ENCODE measurements at places on chromosomes 4 and X.

GRCh38 chr4:98385831-98386230 lies 124.6 kb downstream of the RAP1GDS1 start:
- DNase-seq, result no peak

GRCh38 chrX:155235891-155236290 lies 19.6 kb downstream of the VBP1 start:
- no peak for DNase-seq

- no peak for DNase-seq
Measured at GRCh38 chr4:109676886-109677285, 26.4 kb downstream of the CASP6 start.

GRCh38 chr4:188680004-188680666 lies 540.9 kb downstream of the TRIML1 start:
- DNase-seq, result no peak

GRCh38 chrX:153690466-153690865 lies 2.7 kb downstream of the SLC6A8 start:
- no peak for DNase-seq

DNA sequence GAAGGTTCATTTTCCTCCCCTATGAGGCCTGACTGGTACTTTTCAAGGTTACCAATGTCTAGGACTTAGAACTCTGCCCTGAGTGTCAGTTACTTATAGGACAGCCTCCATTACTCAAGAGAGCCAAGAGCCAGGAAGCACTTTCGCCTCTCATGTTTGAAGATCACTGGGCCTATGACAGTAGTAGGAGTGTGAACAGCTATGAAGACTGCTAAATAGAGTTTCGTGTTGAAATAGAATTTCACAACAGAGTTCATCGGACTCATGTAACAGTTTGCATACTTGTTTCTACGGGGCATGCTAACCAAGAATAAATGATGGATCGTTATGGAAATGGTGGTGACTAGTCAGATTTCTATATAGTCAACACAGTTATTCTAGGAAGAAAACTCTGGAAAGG lies 97.8 kb upstream of the GPC4 start:
- no peak for DNase-seq

GRCh38 chr4:155911905-155912304 lies 8.4 kb downstream of the TDO2 start:
- DNase-seq, result no peak

DNA sequence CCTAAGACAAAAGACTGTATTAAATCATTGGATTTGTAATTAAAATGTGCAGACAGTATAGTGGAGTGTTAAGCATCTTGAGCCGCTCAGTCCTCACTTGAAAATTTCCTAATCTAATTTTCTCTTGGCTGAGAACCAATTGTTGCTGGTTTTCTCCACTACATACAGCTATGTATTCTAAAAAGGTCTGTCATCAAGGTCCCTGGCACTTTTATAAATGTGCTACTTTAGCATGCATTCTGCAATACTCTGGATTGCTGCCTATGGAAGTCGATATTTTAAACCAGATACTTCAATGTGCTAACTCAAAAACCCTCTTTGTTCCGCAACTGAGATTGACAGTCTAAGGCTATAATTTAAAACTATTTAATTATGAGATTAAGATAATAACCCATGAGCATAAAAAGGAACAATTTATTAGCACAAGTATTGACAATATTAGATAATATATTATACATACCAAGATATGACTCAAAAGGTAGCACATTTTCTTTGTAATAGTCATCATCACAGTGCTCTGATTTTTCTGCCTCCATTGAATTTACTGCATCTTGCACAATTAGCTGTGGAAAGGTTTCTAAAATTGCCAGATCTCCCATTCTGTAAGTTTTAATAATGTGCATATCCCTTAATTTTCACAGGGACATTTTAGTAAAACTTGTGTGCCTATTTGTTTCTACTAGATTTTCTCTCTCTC lies 815.1 kb downstream of the ADGRL3 start:
- peak; percentile 41 for DNase-seq

DNA sequence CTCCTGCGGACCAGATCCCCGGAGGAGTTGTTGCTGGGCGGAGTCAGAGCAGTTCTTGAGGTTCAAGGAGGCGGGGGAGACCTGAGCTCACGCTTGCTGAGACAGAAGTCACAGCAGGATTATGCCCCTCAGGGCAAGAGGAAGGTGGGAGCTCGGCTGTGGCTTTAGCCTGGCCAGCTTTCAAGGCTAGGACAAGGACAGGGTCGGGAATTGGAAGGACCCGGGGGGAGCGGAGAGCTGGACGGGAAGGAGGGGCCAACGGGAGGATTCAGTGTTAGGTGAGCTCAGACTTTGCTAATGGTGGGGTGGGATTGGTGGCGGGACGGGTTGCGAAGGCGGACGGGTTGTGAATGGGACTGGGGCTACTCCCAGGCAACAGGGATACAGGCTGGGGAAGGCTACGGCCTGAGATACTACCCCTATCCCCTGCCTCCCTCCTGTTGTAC lies at the start of gene RIBC1:
Gene RIBC1, plus strand, starts transcription at position 13 of the 446 bp plus-strand sequence. CDS start 3,404 bp downstream, outside the sequence.
- DNase-seq, result no peak

DNA sequence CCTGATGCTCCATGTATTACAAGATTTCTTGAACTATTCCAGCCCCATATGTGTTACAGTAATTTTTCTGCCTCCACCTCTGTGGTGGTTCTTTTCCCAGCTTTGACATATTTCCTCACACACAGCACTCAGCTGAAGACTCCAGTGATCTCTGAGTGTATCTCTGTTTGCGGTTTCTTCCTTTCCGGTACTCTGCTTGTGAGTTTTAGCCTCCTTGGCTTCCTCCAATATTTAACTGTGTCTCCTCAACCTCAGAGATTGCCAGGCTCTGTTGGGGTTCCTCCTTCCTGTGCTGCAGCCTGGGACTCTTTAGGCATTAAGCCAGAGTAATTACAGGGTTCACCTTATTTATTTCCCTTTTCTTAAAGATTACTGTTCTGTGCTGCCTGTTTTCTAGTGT lies 73.2 kb downstream of the NFKB1 start:
- no peak for DNase-seq

- DNase-seq, result peak; percentile 33
Measured at GRCh38 chrX:107025545-107025944, 25.5 kb upstream of the MORC4 start.

- no peak for DNase-seq
Measured at GRCh38 chrX:49912861-49913260, 9.5 kb upstream of the CLCN5 start.

DNA sequence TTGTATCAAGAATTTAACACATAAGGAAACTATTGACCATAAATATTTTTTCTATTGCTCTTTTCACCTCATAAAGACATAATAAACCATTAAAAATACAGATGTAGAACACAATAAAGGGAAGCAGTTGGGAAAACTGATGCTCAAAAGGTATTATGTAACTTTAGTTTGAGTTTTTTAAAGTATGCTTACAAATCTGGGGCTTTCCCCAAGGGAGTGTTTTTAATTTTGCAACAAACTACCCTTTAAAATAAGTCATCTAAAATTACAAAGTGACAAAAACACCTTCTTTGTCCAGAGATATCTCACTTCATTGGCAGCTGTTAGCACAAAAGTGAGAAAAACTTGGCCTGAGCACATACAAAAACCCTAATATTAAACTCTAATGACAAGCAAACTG lies 55.0 kb downstream of the PRDM5 start:
- DNase-seq, result no peak

- no peak for DNase-seq
Measured at GRCh38 chr4:36303426-36304137, 22.2 kb downstream of the DTHD1 start.

- no peak for DNase-seq
Measured at GRCh38 chr4:47526281-47526680, 41.2 kb downstream of the ATP10D start.

- DNase-seq, result no peak
Measured at GRCh38 chrX:153411255-153411987, at the start of gene ZFP92. Gene ZFP92, plus strand, starts transcription at chrX:153411472. Its CDS starts 6,851 bp downstream, at chrX:153418323.
